ENCODE measurements at places on chromosomes 7 and 10.

- ATAC-seq: no peak
These were observed 10.5 kb downstream of the AKR1D1 start for GRCh38 chr7:138086563-138087270.

- no peak for ATAC-seq
These were observed 6.5 kb downstream of the HIPK2 start for GRCh38 chr7:139771001-139771956.

DNA sequence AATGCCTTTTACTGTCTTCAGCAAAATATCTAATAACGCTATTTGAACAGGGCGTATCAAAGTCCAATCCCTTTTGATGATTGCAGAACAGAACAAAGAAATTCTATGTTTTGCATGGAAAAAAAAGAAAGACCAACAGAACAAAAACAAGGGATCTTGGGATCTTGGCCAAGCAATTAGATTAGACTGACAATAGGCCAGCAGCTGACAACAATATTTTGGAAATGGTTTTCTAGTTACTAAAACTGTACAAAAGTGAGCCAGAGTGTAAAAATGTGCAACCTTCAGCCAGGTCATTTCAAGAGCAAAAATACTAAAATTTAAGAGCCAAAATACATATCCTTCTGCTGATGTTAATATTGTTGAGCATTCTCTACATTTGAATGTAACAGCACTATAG is 716.5 kb upstream of the KCND2 start:
- no peak for ATAC-seq

- no peak for ATAC-seq
These were observed 527.5 kb downstream of the INHBA start for GRCh38 chr7:41175435-41175834.

DNA sequence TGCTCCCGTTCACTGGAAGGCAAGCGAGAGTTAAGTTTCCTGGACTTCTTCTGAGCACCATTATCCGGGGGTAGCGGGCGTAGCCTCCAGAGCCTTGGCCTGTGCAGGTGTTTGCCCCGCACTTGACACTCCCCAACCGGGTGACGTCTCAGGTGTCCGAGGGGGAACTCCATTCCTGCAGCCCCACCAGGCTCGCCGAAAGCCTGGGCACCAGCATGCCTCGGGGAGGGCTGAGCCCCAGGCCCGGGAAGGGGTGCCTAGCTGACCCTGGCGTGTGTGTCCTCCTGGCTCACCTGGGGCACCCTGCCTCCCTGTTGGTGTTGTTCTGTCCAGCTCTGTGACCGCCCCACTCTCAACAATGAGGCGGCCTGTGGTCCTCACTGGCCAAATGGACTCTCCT is 109.4 kb upstream of the GPR26 start:
- no peak for ATAC-seq

GRCh38 chr10:113142601-113143362 is 192.7 kb downstream of the TCF7L2 start:
- ATAC-seq: no peak
